ENCODE measurements at places on chromosomes 7 and 10.

GRCh38 chr7:123864436-123864835 is 19.5 kb downstream of the HYAL4 start:
- no peak for DNase-seq

GRCh38 chr10:111648046-111648445 is 535.5 kb downstream of the GPAM start:
- no peak for DNase-seq

GRCh38 chr10:87503401-87503800 is 1.3 kb upstream of the MINPP1 start:
- DNase-seq = no peak

DNA sequence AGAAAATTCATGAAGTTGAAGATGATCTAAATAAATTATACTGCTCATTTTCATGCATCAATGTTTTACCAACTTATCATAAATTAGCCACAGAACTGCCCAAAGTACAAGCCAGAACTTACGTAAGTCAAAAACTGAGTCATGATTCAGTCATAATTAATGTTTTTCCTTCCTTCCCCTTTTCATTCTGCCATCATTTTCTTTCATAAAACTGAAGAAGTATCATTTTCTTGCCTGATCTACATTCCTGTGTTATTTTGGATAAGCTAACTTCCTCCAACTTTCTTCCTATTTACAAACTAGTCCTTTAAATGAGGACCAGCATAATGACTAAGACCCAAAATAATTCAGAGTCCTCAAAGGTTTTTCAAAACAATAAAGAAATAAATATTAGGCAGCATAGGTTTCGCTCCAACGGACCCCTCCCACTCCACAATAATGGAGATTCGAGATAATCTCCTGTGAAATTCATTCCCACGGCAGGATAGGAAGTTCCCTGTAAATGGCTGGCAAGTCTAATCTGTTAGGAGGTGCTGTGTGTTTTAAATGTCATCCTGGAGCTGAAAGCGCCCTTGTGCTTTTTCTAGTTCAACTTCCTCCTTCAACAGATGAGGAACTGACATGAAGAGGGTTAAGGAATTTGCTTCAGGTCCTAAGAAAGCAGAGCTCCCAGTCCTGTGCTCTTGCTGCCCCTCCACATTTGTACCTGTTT is 218.9 kb downstream of the DOCK4 start:
- DNase-seq = no peak

GRCh38 chr10:373015-373414 is 237.8 kb downstream of the ZMYND11 start:
- DNase-seq = no peak

DNA sequence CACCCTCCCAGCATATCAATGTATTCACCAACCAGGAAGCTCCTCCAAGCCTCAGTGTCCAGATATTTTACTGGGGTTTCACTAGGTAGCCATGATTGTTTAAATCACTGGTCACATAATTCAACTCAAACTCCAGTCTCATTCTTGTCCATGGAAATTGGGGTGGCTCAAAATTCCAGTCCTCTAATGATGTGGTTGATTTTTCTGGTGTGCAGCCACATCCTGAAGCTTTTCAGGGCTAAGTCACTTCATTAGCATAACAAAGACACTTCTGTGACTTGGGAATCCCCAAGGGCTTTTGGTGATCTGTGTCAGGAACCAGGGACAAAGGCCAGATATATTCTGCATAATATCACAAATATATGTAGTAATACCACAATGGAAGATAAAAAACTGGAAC is 786.9 kb upstream of the IGFBP3 start:
- DNase-seq = no peak

GRCh38 chr10:32990811-32991210 is 32.8 kb upstream of the ITGB1 start:
- DNase-seq = no peak

GRCh38 chr10:78787125-78787524 is 281.6 kb upstream of the ZMIZ1 start:
- DNase-seq = no peak

- no peak for DNase-seq
Measured at GRCh38 chr10:90959826-90960225, 38.9 kb upstream of the ANKRD1 start.

DNA sequence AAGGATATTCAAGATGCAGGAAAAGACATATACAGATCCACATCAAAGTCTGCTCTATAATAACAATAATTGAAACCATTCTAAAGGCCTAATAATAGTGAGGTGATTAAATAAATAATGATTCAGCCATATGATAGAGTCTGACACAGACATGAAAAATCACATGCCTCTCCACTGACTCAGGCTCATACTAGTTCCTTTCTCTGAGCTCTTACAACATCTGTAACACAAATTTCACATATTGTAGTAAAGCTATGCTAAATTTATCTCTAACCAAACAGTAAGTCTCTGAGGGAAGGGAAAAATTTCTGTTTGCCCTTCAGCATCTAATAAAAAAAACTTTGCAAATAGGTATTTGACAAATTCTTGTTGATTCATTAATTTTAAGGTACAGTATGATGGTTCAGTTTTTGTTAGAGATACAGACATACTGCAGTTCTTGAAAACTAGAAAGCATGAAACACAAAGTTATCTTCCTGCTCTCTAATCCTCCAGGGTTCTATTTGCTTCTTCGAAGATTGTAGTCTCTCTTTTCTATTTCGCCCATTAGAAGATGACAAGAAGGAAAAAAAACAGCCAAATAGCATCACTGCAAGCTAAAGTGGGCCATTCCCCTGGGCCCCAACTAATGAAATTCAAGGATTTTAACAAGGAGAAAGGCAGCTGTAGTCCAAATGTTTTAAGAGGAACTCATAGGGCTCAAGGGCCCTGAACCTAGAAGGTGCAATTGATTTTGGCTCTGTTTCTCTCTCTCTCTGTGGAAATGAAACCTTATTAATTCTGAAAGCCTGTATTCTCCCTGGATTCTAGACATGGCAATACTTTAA is 53.9 kb downstream of the CUBN start:
- DNase-seq = no peak

GRCh38 chr10:110190170-110190569 is 17.2 kb upstream of the MXI1 start:
- no peak for DNase-seq

- DNase-seq = no peak
Measured at GRCh38 chr10:82953909-82954308, 1078.9 kb downstream of the NRG3 start.

DNA sequence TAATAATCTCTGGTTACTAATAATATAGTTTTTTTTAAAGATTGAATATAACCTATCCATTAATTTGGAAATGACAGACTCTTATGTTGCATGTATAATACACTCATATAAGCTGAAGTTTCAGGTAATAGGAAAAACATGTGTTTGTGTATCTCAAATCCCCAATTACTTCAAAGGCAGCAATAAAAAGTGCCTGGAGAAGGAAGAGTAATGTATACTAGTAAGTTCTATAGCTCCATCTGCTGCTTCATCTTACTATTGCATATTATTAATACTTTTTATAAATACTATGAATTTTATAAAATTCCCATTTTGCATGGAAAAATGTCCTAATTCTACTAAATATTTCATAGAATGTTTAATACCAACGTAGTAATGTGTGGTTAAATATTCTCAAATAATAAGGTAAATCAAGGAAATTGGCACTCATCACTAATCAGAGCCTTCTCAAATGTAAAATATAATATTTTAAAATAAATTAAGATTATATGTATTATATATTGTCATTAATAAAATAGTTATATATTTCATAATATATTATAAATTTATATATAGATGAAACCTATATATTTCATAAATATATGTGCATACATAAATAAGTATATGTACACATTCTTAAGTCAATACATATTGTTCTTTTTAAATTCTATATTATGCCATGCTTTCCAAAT is 311.9 kb downstream of the HGF start:
- no peak for DNase-seq

GRCh38 chr7:130943981-130944380 is 210.0 kb upstream of the KLF14 start:
- no peak for DNase-seq

GRCh38 chr10:47452495-47453140 is 31.3 kb downstream of the ANXA8 start:
- no peak for DNase-seq

DNA sequence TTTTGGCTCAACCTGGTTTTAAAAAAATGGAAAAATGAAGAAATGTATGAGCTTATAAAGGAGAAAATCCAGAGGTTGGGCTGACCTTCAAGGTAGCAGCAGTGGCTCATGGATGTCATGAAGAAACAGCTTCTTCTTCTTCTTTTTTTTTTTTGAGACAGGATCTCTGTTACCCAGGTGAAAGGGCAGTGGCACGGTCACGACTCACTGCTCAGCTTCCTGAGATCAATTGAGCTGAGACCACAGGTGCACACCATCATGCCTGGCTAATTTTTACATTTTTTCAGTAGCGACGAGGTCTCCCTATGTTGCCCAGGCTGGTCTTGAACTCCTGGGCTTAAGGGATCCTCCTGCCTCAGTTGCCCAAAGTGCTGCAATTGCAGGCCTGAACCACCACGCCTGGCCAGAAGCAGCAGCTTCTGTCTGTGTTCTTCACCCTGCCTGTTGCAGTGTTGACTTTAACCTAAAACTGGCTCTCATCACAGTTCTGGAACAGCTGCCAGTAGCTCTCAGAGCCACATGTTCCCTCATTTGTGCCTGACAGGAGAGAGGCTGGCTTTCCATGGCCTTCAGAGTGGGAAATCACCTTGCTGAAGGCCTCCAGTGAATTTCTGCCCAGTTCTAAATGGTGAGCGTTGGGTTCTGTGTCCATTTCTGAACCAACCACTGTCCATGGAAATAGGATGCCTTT is 117.7 kb downstream of the PFKFB3 start:
- no peak for DNase-seq

GRCh38 chr7:74226633-74227032 is 16.8 kb downstream of the LAT2 start:
- no peak for DNase-seq

All from stimulated activated naive CD8-positive, alpha-beta T cell treated with anti-CD3 and anti-CD28 coated beads, Interleukin-15, amount 100 ng/mL, for 72 hours (primary cell).